Kidney epithelial cell (primary cell): ENCODE measurements at places on chromosomes 6 and 20. TPM values are rescaled to one million over a fixed set of nuclear protein-coding genes. Genes with fewer than 3 reads are reported as not detected.

- DNase-seq, result no peak
These were observed 27.0 kb downstream of the TOX2 start for GRCh38 chr20:43941476-43942200.

Gene PRPH2
- 0.21 and 0.34 TPM in 2 replicates for total RNA-seq

Gene LRP11
- 34.9 and 37.9 TPM in 2 replicates for total RNA-seq

Gene TRMT6
- 12.7 and 18.0 TPM in 2 replicates for total RNA-seq

Gene IMPG1
- not detected in 2 replicates for total RNA-seq

- no peak for DNase-seq
These were observed 410 bp downstream of the SYNE1 start for GRCh38 chr6:152636609-152637295.

- no peak for DNase-seq
These were observed 181.5 kb upstream of the TCF21 start for GRCh38 chr6:133707456-133707855.
